ENCODE measurements at places on chromosomes 3 and 15.

- peaks cover 7% of the 10 kb centered on the region for H3K4me1 ChIP-seq
- DNase-seq = no peak
- H3K27me3 ChIP-seq = no peaks in the 10 kb centered on the region
- H3K4me3 ChIP-seq = no peak overlapping the region
- H3K36me3 ChIP-seq = peaks cover 7% of the 10 kb centered on the region
- no peak overlapping the region for H3K27ac ChIP-seq
These were observed 127.8 kb downstream of the CHDH start for GRCh38 chr3:53718462-53718861.

DNA sequence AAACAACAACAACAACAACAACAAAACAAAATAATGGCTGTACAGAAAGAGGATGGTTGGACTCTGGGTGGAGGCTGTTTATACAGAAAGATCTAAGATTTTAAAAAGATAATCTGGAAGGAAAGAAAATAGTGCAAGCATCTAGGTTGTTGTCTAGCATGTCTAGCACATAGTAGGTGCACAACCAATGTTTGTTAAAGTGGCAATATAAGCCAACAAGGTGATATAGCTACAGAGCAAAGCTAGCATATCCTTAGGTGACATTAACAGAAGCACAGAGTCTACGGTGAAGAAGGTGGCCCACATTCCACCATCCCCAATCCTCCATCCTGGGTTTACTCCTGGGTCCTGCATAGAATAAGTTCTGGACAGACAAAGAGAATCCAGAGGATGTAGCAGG is 4.7 kb downstream of the TMEM40 start:
- no peak overlapping the region for H3K27ac ChIP-seq
- no peak overlapping the region for H3K4me3 ChIP-seq
- DNase-seq = no peak
- H3K36me3 ChIP-seq = no peaks in the 10 kb centered on the region
- no peaks in the 10 kb centered on the region for H3K4me1 ChIP-seq

- peak; percentile 44 for DNase-seq
- H3K27ac ChIP-seq = no peak overlapping the region
- no peaks in the 10 kb centered on the region for H3K27me3 ChIP-seq
- no peaks in the 10 kb centered on the region for H3K36me3 ChIP-seq
These were observed 32.7 kb downstream of the TRANK1 start for GRCh38 chr3:36911990-36912804.

DNA sequence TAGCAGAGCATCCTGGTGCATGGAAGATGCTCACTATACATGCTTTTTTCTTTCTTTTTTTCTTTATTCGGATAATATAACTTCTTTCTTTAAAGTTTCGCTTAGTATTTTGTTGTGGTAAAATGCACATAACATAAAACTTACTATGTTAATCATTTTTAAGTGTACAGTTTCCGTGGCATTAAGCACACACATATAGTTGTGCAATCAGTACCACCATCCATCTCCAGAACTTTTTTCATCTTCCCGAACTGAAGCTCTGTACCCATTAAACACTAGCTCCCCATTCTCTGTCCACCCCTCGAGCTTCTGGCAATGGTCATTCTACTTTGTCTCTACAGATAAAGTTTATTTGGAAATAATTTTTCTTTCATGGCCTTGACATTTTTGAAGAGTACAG is 1.0 kb upstream of the JAGN1 start:
- H3K27me3 ChIP-seq = no peaks in the 10 kb centered on the region
- H3K4me3 ChIP-seq = no peak overlapping the region
- DNase-seq = no peak
- no peak overlapping the region for H3K27ac ChIP-seq

DNA sequence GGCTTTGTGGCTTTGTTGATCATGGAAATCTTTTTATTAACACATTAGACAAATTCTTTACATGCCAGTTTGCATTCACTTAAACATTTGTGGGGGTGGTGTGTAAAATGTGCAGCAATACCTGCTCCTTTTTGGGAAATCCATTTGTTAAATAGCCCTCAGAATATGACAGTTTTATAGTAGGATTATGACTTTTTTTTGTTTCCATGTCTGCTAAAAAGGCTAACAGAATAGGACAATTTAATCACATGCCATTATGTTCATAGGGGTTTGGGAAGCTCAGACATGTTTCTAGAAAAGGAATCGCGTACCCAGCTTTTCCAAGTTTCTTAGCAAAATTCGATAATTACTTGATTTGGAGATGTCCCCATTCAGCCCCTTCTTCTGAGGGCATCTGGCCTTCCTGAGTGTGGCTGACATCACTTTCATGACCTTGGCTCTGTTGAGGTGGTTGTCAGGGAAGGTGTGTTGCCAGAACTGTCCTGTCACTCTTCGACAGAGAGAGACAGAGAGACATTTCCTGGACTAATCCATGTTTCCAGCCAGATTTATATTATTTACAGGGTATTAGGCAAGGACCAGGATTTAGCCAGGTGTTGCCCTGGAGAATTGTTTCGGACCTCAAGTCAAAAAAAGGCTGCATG is 126.4 kb downstream of the PTPRG start:
- peaks cover 20% of the 10 kb centered on the region for H3K4me1 ChIP-seq
- DNase-seq = no peak
- no peaks in the 10 kb centered on the region for H3K36me3 ChIP-seq
- no peaks in the 10 kb centered on the region for H3K27me3 ChIP-seq
- no peak overlapping the region for H3K4me3 ChIP-seq

GRCh38 chr3:190260301-190260700 is 61.9 kb downstream of the CLDN1 start:
- H3K36me3 ChIP-seq = no peaks in the 10 kb centered on the region
- no peak overlapping the region for H3K27ac ChIP-seq
- H3K4me3 ChIP-seq = no peak overlapping the region
- no peak for DNase-seq
- no peaks in the 10 kb centered on the region for H3K4me1 ChIP-seq

DNA sequence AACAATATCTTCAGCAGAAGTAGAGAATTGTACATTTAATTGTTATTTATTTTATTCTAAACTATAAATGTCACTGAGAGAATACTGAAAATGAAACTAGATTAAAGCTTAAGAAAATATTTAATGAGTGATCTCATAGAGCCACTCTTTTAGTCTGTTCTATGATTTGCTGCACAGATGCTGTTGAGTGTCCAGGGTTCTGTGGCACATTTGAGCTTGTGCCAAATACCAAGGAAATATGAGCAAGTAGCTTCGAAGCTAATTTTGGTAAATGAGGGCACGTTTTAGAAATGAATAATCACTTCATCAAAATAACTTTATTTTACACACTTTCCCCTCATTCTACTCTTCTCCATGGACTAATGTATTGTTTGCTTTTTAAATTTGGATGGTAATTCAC is 53.6 kb upstream of the THRB start:
- no peak overlapping the region for H3K4me3 ChIP-seq
- no peaks in the 10 kb centered on the region for H3K4me1 ChIP-seq
- H3K27me3 ChIP-seq = no peaks in the 10 kb centered on the region
- no peaks in the 10 kb centered on the region for H3K36me3 ChIP-seq
- DNase-seq = no peak

DNA sequence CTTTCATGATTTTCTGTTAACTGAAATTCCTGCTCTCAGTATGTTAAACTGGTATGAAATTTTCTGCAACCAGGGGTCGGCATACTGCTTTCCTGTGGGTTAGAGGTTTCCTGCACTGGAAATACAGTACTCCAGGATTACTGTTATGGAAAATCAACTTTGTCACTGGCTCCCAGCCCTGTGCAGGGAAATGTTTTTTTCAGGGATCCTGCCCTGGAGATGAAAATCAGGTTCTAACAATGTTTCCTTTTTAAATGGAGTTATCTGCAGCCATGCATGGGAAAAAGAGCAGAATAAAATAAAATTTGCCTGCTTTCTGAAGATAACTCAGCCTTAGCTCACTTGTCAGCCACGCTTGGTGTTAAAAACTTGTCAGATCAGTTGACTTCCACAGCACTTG is 220.4 kb downstream of the IL5RA start:
- no peaks in the 10 kb centered on the region for H3K36me3 ChIP-seq
- no peaks in the 10 kb centered on the region for H3K27me3 ChIP-seq
- no peak overlapping the region for H3K4me3 ChIP-seq

- no peak overlapping the region for H3K4me3 ChIP-seq
- DNase-seq = peak; percentile 38
- H3K36me3 ChIP-seq = no peaks in the 10 kb centered on the region
- H3K27me3 ChIP-seq = no peaks in the 10 kb centered on the region
These were observed 36.7 kb upstream of the ZNF774 start for GRCh38 chr15:90315278-90315982.

- no peak overlapping the region for H3K4me3 ChIP-seq
- H3K4me1 ChIP-seq = peaks cover 23% of the 10 kb centered on the region
- no peaks in the 10 kb centered on the region for H3K36me3 ChIP-seq
- no peak overlapping the region for H3K27ac ChIP-seq
- H3K27me3 ChIP-seq = no peaks in the 10 kb centered on the region
- no peak for DNase-seq
These were observed 131.2 kb upstream of the SMAD3 start for GRCh38 chr15:66933932-66934867.

GRCh38 chr15:27066446-27066845 is 95.5 kb downstream of the GABRG3 start:
- H3K27ac ChIP-seq = no peak overlapping the region
- no peak overlapping the region for H3K4me3 ChIP-seq
- peaks cover 14% of the 10 kb centered on the region for H3K4me1 ChIP-seq
- DNase-seq = no peak
- no peaks in the 10 kb centered on the region for H3K36me3 ChIP-seq
- H3K27me3 ChIP-seq = no peaks in the 10 kb centered on the region

DNA sequence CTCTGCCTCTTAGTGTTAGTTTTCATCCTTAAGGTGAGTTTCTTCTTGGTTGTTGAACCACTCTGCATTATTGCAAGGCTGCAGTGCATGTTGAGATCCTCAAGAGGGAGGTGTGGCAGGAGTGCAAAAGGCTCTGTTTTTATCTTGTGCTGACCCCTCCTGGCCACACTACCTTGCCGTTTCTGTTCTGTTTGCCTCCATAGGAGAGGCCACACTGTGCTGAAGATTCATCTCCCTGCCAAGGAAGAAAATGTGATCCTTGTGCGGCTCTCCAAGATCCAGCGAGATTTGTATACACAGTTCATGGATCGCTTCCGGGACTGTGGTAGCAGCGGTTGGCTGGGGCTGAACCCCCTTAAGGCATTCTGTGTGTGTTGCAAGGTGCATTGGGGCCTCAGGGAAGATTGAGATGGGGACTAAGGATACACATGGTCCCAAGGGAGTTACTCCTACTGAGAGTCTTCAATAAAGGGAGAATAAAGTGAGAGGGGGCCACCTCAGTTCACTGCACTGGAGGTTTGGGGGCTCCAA is 33.0 kb upstream of the TEX264 start:
- H3K27me3 ChIP-seq = no peaks in the 10 kb centered on the region
- H3K36me3 ChIP-seq = peaks cover 53% of the 10 kb centered on the region
- no peak overlapping the region for H3K27ac ChIP-seq

DNA sequence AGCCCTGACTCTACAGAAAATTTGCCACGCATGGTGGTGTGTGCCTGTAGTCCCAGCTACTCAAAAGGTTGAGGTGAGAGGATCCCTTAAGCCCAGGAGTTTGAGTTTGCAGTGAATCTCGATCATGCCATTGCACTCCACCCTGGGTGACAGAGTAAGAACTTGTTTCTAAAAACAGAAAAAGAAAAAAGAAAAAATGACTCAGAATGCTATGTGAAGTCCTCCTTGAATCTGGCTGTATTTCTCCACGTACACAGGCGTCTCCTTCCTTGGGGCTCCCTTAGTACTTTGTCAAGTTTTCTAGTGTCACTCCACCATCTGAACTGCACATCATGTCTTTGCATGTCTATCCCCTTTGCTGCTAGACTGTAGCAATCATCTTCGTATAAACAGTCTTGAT is 104.4 kb downstream of the LMLN start:
- H3K36me3 ChIP-seq = no peaks in the 10 kb centered on the region
- no peak for DNase-seq
- H3K4me3 ChIP-seq = no peak overlapping the region
- no peak overlapping the region for H3K27ac ChIP-seq

DNA sequence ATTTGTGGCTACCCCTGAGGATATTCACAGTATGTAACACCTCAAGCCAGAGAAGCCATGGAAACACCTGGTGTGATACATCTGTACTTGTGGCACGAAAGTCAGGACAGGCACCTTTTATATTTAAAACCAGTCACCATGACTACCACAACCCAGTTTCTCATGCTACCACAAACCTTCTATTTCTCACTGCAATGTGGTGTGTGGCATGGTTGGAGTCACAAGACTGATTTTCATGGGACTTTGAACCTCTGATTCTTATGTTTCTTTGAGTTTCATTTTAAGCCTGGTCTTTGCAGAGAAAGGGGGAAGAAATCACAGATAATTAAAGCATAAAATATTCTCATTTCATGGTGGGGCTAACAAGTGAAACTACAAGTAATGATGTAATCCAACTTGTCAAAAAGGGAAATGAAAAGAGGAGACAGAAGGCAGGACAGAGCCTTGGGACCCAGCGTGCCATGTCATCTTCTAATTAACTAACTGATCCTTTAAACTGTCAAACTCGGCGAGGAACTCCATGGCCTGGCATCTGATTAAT is 175.9 kb downstream of the PDZRN3 start:
- H3K27me3 ChIP-seq = peaks cover 2% of the 10 kb centered on the region
- H3K27ac ChIP-seq = no peak overlapping the region
- no peak overlapping the region for H3K4me3 ChIP-seq
- no peaks in the 10 kb centered on the region for H3K36me3 ChIP-seq
- no peaks in the 10 kb centered on the region for H3K4me1 ChIP-seq

All from spinal cord (tissue), 10 donors.